ENCODE measurements at places on chromosomes 3 and 15. TPM values are rescaled to one million over a fixed set of nuclear protein-coding genes. Genes with fewer than 3 reads are reported as not detected.

GRCh38 chr3:177760803-177761202 is 563.5 kb upstream of the TBL1XR1 start:
- DNase-seq = no peak

Gene DAG1
- total RNA-seq = 9.2 TPM

GRCh38 chr15:89107984-89108383 is 19.7 kb downstream of the ABHD2 start:
- peak; percentile 11 for DNase-seq

Gene LRRC58
- total RNA-seq = 20.7 TPM

DNA sequence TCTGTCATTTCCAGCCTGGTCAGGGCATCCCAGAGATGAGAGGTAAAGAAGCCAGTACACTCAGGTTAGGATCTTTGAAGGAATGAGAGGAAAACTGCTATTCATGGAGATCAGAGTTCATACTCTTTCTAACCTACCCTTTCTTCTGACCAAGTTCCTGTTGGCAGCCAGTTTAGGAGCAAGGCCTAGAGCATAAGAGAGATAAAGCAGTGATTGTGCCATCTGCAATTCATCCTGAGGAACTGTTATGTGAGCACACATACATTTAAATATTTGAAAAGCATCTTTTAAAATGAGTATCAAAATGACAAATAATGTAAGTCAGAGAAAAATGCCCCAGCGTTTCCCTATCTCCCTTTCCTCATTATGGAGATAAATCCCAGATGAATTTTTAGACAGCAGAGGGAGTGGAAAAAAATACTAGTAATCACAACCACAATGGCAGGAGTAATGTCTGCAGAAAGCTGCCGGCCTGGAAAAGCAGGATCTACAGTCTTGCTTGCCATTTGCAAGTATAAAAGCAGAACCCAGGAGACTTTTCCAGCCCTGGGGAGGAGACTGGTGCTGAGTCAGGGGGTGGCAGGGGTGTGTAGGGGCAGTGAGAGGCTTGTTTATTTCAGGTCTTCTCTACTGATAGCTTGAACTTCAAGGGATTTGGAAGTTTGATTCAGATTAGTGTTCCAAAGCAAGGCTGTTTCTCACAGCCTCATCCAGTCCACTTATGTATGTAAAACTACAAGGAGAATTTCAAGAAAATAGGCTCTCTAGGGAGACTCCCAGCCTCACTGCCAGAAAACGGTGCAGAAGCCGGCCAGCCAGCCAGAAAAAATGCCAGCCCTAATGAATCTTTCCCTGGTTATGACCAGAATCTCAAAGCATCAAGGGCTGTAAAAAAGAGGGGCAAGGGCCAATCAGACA is 1052.4 kb downstream of the TUSC7 start:
- no peak for DNase-seq

- DNase-seq = no peak
Observed at GRCh38 chr3:46884929-46885328, 7.4 kb downstream of the PTH1R start.

Gene MEGF11
- total RNA-seq = not detected

DNA sequence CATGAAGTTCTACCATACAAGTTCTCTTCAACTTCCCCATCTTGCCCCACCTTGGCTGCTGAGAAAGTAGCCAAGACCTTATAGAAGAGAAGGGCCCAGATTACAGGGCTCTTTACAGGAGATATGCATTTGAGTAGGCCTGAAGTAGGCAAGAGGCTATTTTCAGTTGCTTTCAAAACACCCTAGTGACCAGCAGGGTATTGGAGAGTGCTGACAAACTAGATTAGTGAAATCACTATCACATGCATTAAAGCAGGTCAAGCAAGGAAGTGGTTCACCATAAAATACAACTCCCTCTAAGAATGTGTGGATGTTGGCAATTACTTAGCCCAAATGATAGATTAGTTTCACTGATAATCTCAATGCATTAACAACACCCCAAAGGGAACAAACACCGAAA is 2.7 kb upstream of the LZTFL1 start:
- DNase-seq = no peak

- no peak for DNase-seq
Observed at GRCh38 chr3:79012946-79013362, 754.8 kb downstream of the ROBO1 start.

DNA sequence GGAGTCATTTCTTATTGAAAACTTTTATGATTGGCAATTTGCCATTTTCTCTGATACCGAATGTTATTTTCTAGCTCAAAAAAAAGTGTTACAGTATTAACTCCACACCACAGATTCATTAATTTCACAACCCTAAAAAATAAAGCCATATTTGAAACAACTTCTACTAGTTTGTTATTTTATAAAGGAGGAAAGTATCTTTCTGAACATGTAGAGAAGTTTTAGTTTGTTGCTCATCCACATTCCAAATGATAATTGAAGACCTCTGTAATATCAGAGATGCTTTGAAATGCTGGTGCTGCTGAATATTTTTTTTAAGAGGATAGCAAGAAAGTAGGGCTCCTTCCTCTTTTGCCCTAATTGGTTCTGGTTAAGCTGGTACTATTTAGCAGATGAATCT is 1.9 kb downstream of the VGLL3 start:
- no peak for DNase-seq

- DNase-seq = no peak
Observed at GRCh38 chr15:98263787-98264186, 303.3 kb downstream of the ARRDC4 start.

DNA sequence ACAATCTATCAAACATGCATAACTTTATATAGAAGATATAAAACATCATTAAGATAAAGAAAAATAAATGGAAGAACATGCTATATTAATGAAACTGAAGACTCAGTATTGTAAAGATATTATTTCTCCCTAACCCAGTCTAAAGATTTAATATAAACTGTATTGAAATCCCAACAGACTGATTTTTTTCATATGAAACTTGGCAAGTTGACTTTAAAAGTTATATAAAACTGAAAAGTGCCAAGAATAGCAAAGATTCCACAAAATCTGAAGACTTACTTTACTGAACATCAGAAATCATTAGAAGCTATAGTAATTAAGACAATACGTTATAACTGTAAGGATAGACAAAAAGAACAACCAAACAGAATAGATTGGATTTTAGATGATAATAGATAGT is 531.3 kb upstream of the MCTP2 start:
- no peak for DNase-seq
